ENCODE measurements at places on chromosomes 11 and 22. TPM values are rescaled to one million over a fixed set of nuclear protein-coding genes. Genes with fewer than 3 reads are reported as not detected.
A peak's percentile ranks its signal among the peaks of the same experiment; 100 is the strongest.

GRCh38 chr22:41699264-41700107 is at the start of gene MEI1:
MEI1 (plus strand) TSS chr22:41699503; CDS start chr22:41699539, 36 bp downstream.
- peak; percentile 91 for DNase-seq
- H3K36me3 ChIP-seq, result no peaks in the 10 kb centered on the region
- H3K4me1 ChIP-seq, result peaks cover 14% of the 10 kb centered on the region
- peak within 1 kb of the TSS; percentile 61 for H3K4me3 ChIP-seq
- no peaks in the 10 kb centered on the region for H3K27me3 ChIP-seq

The NTM gene
- total RNA-seq, result not detected

GRCh38 chr11:95256321-95256779 is 25.3 kb upstream of the SESN3 start:
- peaks cover 46% of the 10 kb centered on the region for H3K4me1 ChIP-seq
- peak overlapping the region; percentile 22 for H3K27ac ChIP-seq
- H3K27me3 ChIP-seq, result no peaks in the 10 kb centered on the region
- DNase-seq, result no peak

The RBX1 gene
- total RNA-seq, result 50.6 TPM

GRCh38 chr11:67498544-67498972 is 6.6 kb downstream of the PITPNM1 start:
- H3K4me3 ChIP-seq, result no peak overlapping the region
- H3K27ac ChIP-seq, result no peak overlapping the region
- peaks cover 19% of the 10 kb centered on the region for H3K4me1 ChIP-seq
- no peaks in the 10 kb centered on the region for H3K27me3 ChIP-seq
- peaks cover 12% of the 10 kb centered on the region for H3K36me3 ChIP-seq
- no peak for DNase-seq

GRCh38 chr11:118447423-118447822 is 11.1 kb downstream of the KMT2A start:
- peak overlapping the region; percentile 67 for H3K4me3 ChIP-seq
- H3K36me3 ChIP-seq, result peaks cover 5% of the 10 kb centered on the region
- H3K27me3 ChIP-seq, result no peaks in the 10 kb centered on the region
- H3K4me1 ChIP-seq, result peaks cover 74% of the 10 kb centered on the region
- peak overlapping the region; percentile 43 for H3K27ac ChIP-seq

The CD248 gene
- 3.0 TPM for total RNA-seq

Measured in activated T-cell treated with anti-CD3 and anti-CD28 coated beads, Interleukin-2, amount 50 U/mL, for 72 hours (primary cell).